ENCODE measurements at places on chromosomes 2 and 18.

- no peak for DNase-seq
Observed at GRCh38 chr18:76613053-76613754, 118.2 kb upstream of the ZNF516 start.

GRCh38 chr18:30135938-30136337, 906.6 kb downstream of the DSC3 start:
- no peak for DNase-seq

DNA sequence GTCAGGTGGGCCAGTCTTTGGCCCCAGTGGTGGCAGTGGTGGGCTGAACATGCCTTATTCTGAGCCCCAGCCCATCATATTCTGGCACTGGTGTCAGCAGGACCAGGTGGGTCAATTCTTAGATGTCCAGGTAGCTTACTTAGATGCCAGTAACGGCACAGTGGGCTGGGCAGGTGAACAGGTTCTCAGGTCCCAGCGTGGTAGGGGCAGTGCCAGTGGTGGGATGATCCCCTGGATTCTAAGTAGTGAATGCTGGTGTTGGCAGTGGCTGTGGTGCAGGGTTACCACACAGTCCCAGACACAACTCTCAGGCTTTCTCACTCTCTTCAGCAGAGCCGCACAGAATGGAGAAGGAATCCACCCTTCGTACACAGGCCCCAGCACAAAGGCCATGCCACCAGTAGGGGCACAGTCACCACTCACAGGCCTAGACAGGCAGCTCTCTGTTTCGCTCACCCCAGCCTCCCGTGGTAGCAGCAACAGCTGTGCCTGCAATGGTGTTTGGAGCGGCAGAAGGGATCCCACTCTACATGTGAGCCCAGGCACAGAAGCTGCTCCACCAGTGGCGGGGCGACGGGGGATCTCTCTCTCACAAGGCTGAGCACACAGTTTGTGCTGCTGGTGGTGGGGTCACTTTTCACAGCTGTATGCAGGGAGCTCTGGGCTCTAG, 97.3 kb downstream of the ANKRD12 start:
- DNase-seq, result no peak

DNA sequence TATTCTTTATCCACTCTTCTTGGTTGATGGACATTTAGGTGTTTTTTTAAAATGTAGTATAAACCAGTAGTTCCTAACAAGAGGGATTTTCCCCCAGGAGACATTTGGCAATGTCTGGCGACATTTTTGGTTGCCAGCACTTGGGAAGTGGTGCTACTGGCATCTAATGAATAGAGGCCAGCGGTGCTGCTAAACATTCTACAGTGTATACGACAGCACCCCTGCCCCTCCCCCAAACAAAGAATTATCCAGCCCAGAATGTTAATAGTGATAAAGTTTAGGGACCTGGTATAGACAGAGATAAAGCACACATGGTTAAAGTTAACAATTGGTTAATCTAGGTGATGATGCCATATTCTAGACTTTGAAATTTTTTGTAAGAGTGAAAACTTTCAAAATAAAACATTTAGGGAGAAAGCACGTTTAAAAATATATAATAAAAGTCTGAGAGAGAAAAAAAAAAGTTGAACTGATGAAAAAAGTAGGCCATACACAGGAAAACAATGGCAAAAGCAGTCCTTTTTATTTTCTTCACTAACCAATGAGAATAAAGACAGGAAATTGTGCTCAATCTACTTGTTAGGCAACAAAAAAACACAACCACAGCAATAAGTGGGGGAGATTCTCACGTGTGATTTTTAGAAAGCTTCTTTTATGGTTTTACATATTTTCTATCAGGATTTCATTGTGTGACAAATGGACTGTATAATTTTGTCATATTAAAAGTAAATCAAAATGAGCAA, 14.8 kb downstream of the FBXO48 start:
- DNase-seq, result no peak

GRCh38 chr2:159549234-159549633, 67.1 kb downstream of the BAZ2B start:
- DNase-seq, result no peak

DNA sequence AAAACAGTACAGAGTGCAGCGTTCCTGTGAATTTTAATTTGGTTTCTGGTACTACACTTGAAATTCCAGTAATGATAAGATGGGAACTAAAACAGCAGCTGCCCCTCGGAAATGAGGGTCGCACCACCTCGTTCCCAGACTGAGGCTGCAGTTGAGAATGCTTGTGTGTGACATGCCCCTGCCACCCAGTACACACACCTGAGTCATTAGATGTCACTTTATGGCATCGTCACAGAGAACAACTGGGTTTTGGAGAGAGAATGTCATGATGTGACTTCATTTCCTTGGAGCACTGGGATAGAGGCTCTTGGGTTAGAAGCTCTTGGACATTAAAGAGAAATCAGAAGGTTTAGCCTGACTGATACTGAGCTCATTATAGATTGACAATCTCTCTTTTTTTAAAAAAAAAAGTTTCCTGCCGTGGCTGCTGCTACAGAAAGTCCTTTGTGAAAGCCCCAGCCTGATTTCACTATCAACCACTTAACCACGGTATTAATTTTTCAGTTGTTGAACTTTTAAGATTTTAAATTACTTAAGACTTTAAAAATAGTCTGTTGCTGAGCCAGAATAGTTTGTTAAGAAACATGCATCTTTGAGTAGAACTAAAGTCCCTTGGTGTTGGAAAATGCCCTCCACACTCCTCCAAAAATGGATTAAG, 24.5 kb downstream of the BCL2L11 start:
- no peak for DNase-seq
